ENCODE measurements at places on chromosomes 2 and 18. TPM values are rescaled to one million over a fixed set of nuclear protein-coding genes. Genes with fewer than 3 reads are reported as not detected.

The EFEMP1 gene
- not detected for polyA plus RNA-seq

The SLC39A6 gene
- 24.3 TPM for polyA plus RNA-seq

The NLRC4 gene
- polyA plus RNA-seq, result 1.6 TPM

The SCN2A gene
- 0.06 TPM for polyA plus RNA-seq

The RND3 gene
- polyA plus RNA-seq, result not detected

The SERPINB5 gene
- polyA plus RNA-seq, result not detected

The UGT1A5 gene
- not detected for polyA plus RNA-seq

The ITPRIPL1 gene
- polyA plus RNA-seq, result 4.4 TPM

All from IgD-negative memory B cell (primary cell).